ENCODE measurements at places on chromosomes 16 and 17. TPM values are rescaled to one million over a fixed set of nuclear protein-coding genes. Genes with fewer than 3 reads are reported as not detected.

The GAS7 gene
- 3.6 TPM for total RNA-seq

The BCL6B gene
- not detected for total RNA-seq

The CDH15 gene
- 2.2 TPM for total RNA-seq

The SPATA32 gene
- total RNA-seq: not detected

The LAT gene
- total RNA-seq: 1.4 TPM

The PIK3R5 gene
- 0.36 TPM for total RNA-seq

The DOC2B gene
- not detected for total RNA-seq
